ENCODE measurements at places on chromosomes 12 and 14. TPM values are rescaled to one million over a fixed set of nuclear protein-coding genes. Genes with fewer than 3 reads are reported as not detected.

- no peak for DNase-seq
These were observed 130.8 kb downstream of the RTN1 start for GRCh38 chr14:59739794-59740193.

Gene FAM222A
- total RNA-seq, result under 0.01 TPM

GRCh38 chr14:46940611-46941010 is 289.0 kb upstream of the RPL10L start:
- DNase-seq, result no peak

DNA sequence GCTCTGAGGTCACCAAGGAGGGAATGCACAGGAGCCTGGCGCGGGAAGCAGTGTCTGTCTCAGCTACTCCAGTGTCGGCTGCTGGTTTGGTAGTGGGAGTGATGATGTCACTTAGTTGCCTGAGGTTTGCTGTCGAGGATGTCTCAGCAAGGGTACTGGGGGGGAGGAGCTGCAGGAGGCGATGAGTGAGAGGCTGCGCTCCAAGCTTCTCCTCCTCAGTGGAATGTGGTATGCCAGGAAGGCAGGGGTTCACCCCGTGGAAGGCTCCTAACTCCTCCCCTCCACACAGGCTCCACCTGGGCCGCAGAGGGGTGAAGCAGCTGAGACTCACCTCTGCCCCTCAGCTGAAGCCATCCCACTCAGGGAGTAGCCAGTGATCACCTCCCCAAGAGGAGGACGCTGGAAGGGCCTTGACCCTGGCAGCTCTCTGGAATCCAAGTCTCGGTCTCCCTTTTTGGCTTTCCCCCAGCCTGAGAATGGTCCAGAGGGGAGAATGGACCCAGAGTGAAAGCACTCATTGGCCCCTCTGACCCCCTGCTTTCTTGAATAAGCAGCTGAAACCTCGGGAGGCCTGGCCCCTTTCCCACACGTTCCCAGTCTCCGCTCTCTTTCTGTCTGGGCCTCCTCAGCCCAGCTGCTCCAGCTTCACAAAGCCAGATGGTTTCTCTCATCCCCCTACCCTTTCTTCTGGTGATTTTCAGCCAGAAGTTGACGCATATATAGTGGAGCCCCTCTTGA is 178.9 kb upstream of the FKBP4 start:
- DNase-seq, result peak; percentile 88

Gene CPNE6
- not detected for total RNA-seq

DNA sequence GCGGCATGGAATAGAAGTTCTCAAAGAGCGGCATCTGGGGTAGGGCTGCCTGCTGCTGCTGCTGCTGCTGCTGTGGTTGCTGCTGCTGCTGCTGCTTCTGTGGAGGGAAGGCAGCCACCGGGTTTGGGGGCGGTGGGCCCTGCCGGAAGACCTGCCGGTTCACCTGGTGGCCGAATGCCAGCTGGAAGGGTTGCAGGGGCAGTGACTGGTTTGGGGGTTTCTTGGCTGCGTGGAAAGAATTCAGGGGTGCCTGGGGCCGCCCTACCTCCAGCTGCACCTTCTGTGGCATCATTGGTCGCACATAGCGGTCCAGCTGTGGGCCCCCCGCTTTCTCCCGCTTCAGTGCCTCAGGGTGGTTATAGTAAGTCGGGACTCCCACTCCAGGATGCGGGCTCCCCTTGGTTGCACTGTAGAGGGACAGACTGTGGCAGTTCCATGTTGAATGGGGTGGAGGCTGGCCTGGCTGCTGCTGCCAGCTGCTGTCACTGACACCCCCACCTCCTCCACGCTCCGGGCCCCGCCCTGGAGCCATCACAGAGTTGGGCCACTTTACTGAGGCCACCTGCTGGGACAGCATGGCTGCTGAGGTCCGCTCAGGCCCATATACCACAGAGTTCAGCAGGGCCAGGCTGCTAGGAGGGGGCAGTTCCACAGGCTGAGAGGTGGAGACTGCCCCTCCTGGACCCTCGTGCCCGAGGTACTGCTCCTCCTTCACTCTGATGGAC is 25.2 kb upstream of the PNMA1 start:
- no peak for DNase-seq

GRCh38 chr12:27193854-27194544 is 50.1 kb upstream of the STK38L start:
- DNase-seq, result peak; percentile 95

Gene GYS2
- total RNA-seq, result not detected

- DNase-seq, result no peak
These were observed 353.0 kb upstream of the TMTC1 start for GRCh38 chr12:30136696-30137095.

Measured in fibroblast of lung (primary cell).